ENCODE measurements at places on chromosomes 1 and 21. TPM values are rescaled to one million over a fixed set of nuclear protein-coding genes. Genes with fewer than 3 reads are reported as not detected.

TCHHL1 gene
- total RNA-seq: not detected

KCNJ15 gene
- total RNA-seq: 6.9 TPM

- DNase-seq: no peak
- H3K4me1 ChIP-seq: no peaks in the 10 kb centered on the region
- no peaks in the 10 kb centered on the region for H3K36me3 ChIP-seq
- H3K27ac ChIP-seq: no peak overlapping the region
Measured at GRCh38 chr1:93888900-93889299, 9.9 kb upstream of the DNTTIP2 start.

- H3K4me1 ChIP-seq: peaks cover 18% of the 10 kb centered on the region
- H3K27me3 ChIP-seq: no peaks in the 10 kb centered on the region
- H3K27ac ChIP-seq: no peak overlapping the region
- H3K4me3 ChIP-seq: peak overlapping the region; percentile 8
- peak; percentile 88 for DNase-seq
Measured at GRCh38 chr1:156146020-156146768, 7.2 kb upstream of the SEMA4A start.

- no peaks in the 10 kb centered on the region for H3K4me1 ChIP-seq
- H3K4me3 ChIP-seq: no peak overlapping the region
- H3K36me3 ChIP-seq: no peaks in the 10 kb centered on the region
- DNase-seq: no peak
- H3K27ac ChIP-seq: peak overlapping the region; percentile 53
Measured at GRCh38 chr1:162709132-162709860, 77.0 kb downstream of the DDR2 start.

GRCh38 chr1:100428160-100428559 lies 75.9 kb downstream of the CDC14A start:
- DNase-seq: no peak
- no peaks in the 10 kb centered on the region for H3K27me3 ChIP-seq
- no peak overlapping the region for H3K4me3 ChIP-seq
- no peaks in the 10 kb centered on the region for H3K36me3 ChIP-seq
- H3K4me1 ChIP-seq: no peaks in the 10 kb centered on the region
- no peak overlapping the region for H3K27ac ChIP-seq

OLFML2B gene
- total RNA-seq: 9.6 TPM

S100A14 gene
- total RNA-seq: not detected

- H3K36me3 ChIP-seq: no peaks in the 10 kb centered on the region
- H3K4me3 ChIP-seq: no peak overlapping the region
- H3K27ac ChIP-seq: no peak overlapping the region
Measured at GRCh38 chr1:202317941-202318925, 23.5 kb downstream of the UBE2T start.

DNA sequence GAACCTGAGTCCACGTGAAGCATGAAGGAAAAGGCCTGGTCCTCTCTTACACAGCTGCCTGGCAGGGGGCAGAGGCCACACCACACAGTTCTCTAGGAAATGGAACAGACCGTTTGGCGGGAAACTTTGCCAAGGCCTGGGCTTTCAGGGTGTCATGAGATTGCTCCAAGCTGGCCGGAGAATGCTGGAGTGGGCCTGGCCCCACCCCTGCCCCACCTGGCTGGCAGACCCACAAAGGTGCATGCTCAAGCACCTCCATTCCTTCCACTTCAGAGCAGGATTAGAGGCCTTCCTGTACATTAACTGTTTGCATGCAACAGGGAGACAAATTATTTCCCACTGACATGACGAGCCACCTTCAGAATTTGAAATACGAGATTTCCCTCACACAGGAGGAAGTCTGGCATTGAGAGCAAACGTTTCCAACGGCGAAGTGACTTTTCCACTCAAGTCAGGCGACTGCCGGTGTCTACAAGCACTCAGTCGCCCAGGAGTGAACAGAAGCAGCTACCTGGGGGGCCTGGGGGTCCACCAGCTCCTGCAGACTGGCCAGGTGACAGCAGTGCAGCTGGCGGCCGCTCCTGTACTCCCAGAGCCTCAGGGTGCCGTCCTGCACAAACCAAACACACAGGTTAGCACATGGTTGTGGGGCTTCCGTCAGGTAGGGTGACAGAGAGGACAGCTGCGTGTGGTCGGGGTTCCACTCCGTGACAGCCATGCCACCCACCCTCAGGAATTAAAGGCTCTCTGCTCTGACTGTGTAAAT lies 24.0 kb downstream of the WDR4 start:
- DNase-seq: no peak
- H3K27me3 ChIP-seq: no peaks in the 10 kb centered on the region
- H3K36me3 ChIP-seq: no peaks in the 10 kb centered on the region
- H3K4me3 ChIP-seq: no peak overlapping the region
- H3K27ac ChIP-seq: no peak overlapping the region

DDAH1 gene
- 23.9 TPM for total RNA-seq

GRCh38 chr1:41025979-41026819 lies 4.7 kb upstream of the SLFNL1 start:
- no peak overlapping the region for H3K27ac ChIP-seq
- H3K4me1 ChIP-seq: no peaks in the 10 kb centered on the region
- no peak for DNase-seq
- no peaks in the 10 kb centered on the region for H3K27me3 ChIP-seq
- H3K36me3 ChIP-seq: no peaks in the 10 kb centered on the region
